Fibroblast of pulmonary artery (primary cell): ENCODE measurements at places on chromosomes 5 and 9.
A peak's percentile ranks its signal among the peaks of the same experiment; 100 is the strongest.

DNA sequence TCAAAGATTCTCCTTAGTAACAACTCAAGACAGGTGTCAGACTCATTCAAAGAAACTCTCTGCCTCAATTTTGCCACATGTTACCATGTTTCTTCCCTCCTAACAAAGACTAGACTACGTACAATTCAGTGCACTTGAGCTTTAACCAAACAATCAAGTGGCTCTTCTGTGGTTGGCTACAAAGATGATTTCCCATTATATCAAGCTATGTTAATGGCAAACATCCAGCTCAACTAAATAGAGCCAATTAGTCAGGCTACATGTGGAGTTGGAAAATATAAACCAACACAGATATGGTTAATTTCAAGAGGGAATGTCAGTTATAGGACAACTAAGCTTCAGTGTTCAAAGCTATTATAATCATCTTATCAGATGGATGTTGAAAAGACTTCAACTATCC lies 29.2 kb upstream of the ADRA1B start:
- DNase-seq = no peak

GRCh38 chr5:134794082-134794481 lies 35.5 kb downstream of the DDX46 start:
- peak; percentile 60 for DNase-seq

DNA sequence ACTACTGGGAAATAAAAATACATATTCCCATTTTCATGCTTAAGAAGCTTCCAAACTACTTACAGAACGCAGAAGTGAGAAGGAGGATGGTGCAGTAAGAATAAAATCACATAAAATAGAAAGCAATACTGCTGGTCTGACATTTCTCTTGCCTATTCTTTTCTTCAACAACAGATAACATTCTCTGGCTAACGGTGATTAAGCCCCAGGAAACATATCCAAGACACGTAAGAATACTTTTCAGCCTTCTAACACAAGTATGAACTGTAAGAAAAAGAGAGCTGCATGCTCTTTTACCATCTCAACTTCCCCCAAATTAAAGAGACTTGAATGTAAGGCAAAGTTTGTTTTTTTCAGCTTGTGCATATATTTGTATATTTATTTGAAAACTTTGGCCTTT lies 156.1 kb upstream of the TARS1 start:
- peak; percentile 44 for DNase-seq

DNA sequence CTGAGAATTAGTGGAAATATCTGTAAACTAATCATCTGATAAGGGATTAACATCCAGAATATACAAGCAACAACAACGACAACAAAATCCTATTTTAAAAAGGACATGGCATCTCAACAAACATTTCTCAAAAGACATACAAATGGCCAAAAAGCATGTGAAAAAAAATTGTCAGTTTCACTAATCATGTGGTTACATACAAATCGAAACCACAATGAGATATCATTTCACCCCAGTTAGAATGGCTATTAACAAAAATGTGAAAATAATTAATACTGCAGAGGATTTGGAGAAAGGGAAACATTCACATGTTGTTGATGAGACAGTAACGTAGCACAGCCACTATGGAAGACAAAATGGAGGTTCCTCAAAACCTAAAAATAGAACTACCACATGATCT lies 69.5 kb downstream of the ERP44 start:
- no peak for DNase-seq

GRCh38 chr9:131259432-131259898 lies 16.8 kb downstream of the FAM78A start:
- no peak for DNase-seq

GRCh38 chr5:77770293-77771005 lies 5.7 kb downstream of the TBCA start:
- DNase-seq = no peak

- DNase-seq = no peak
Observed at GRCh38 chr5:65192331-65192730, 289.4 kb downstream of the ADAMTS6 start.

GRCh38 chr5:126461838-126462237 lies 38.6 kb downstream of the GRAMD2B start:
- no peak for DNase-seq
